ENCODE measurements at places on chromosomes 3 and 15.

GRCh38 chr3:184491011-184491576 lies 70.5 kb upstream of the EPHB3 start:
- DNase-seq, result peak; percentile 69

GRCh38 chr3:65277798-65278197 lies 590.0 kb upstream of the ADAMTS9 start:
- DNase-seq, result no peak

- no peak for DNase-seq
Observed at GRCh38 chr3:139281096-139281495, 62.7 kb upstream of the MRPS22 start.

- peak; percentile 27 for DNase-seq
Observed at GRCh38 chr15:34799149-34800101, 4.1 kb upstream of the ACTC1 start.

- no peak for DNase-seq
Observed at GRCh38 chr3:194092881-194093301, 43.1 kb upstream of the HES1 start.

DNA sequence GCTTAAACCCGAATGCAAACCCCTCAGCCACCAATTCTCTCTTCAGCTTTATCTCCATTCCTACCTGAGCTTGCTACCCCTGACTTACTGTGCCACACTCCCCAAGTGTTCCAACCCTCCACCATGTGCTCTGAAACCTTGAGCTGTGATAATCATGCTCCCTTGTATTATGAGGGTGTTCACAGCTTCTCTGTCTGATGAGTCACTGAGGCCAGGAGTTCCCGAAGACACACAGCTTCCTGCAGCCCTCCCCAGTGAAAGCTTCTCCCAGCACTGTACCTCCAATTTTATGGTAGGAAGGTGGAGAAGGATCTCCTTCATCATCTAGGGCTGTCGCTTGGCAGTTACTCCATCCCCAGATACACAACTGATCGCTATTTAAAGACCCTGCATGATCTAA lies 24.9 kb downstream of the STAC start:
- DNase-seq, result peak; percentile 12

DNA sequence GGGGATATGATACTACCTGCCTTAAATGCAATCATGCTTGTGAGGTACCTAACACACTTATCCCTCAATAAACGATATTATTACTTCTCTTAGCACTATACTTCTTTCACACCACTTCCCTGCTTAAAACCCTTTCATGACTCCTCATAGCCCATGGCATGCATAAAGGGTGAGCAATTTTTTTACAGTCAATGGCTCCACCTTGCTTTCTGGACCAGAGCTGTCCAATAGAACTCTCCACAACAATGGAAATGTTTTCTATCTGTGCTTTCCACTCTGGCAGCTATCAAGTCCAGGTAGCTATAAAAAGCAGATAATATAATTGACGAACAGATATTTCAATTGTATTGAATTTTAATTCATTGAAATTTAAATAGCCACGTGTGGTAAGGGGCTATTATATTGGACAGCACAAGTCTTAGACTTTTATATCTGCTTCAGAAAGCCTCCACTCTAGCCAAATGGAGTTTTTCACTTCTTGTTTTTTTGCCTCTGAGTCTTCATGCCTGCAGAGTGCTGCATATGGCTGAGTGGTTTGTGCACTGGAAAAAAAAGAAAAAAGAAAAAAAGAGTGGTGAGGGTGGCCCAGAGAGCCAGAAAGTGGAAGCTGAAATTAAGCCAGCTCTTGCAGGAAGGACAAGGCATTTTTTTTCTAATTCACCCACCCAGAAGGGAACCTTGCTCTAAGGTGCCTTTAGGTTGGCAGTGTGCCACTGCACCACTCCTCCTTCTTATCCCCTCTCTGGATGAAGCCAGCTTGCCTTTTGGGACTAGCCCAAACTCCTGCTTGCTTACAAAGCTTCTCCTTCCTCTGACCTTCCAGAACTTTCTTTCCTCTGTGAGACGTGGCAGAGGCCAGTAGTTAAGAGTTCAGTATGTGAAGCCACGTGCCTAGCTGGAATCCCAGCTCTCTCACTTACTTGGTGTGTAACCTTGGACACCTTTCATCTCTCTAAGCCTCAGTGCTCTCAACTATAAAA lies 239.0 kb upstream of the LRTM1 start:
- no peak for DNase-seq

DNA sequence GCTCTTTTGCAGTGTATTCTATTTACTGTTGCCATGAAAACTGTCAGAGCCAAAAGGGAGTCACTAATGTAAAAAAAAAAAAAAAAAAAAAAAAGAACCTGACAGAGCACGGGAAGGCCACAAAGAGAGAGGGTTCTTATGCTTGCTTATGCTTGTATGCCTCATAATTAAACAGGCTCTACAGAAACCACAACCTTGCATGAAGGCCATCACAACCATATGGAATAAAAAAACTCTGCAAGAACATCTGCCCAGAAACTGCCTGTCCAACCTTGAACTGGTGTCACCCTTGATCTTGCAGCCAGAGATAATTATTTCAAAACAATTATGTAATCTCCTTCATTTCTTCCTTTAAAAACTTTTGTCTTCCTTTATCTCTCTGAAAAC lies 50.1 kb downstream of the CFAP20DC start:
- no peak for DNase-seq

GRCh38 chr3:123320221-123320620 lies 118.5 kb downstream of the SEC22A start:
- no peak for DNase-seq

DNA sequence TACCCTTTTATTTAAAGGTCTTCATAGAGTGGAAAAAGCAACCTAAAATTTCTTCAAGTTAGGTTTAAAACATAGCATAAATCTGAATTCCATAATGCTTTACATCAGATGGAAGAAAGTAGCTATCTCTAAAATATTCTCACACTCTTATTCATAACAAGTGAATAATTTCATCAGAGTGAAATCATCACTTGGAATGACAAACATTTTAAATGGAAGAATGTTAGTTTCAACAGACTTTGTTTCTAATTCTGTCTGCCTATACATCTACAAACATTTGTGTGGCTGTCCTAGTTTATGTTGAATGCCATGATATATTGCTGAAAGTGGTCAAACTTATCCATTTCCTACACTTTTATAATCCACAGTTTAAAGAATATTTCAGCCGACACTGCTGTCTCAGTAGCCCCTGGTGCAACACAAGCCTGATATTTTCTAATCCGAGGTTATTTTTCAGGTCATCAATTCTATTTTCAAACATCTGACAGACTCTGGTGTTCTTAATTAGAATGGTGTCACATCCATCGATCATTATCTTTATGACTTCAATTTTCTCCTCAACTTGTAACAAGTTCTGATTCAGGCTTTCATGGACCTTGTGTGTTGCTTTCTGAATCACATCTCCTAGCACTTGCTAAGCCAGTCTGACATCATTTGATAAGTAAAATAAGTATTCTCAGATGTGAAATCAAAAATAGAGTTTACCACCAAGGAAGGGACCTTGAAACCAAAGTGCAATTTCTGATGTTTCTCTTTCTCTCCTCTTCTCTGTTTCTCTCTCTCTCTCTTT lies 17.1 kb upstream of the CNTN3 start:
- no peak for DNase-seq

DNA sequence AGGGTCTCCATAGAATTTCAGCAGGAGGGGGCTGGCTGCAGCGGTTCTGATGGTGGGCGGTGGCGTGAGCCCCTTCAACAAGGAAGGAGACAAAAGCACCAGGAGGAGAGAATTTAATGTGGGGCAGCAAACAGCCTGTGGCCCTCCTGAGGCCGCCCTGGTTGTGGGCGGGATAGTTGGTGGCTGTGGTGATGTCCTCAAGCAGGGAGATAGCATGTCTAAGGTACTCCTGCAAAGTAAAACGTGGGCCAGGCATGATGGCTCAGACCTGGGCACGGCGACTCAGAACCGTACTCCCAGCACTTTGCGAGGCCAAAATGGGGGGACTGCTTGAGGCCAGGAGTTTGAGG lies 94.0 kb downstream of the LRRK1 start:
- no peak for DNase-seq

DNA sequence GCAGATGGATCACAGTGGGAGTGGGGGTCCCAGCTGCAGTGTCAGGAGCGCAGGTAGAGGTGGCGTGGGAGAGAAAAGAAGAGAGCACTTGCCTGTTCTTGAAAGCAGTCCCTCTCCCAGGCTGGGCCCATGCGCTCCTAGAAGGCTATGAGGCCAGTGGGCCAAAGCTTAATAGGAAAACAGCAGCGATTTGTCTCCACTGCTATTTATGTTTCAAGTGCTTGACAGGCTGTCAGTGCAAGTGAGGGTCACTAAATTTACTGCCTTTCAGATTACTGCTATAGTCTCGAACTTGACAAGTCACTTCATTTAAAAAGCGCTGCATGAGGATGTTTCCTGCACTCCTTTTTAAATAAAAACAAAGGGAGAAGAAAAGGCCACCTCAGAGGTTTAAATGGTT lies 239.5 kb downstream of the GAP43 start:
- no peak for DNase-seq

GRCh38 chr3:94269763-94270162 lies 206.9 kb downstream of the NSUN3 start:
- DNase-seq, result no peak

- no peak for DNase-seq
Observed at GRCh38 chr15:80985981-80986380, 3.6 kb downstream of the MESD start.

- no peak for DNase-seq
Observed at GRCh38 chr3:31565288-31565687, 32.6 kb downstream of the STT3B start.

DNA sequence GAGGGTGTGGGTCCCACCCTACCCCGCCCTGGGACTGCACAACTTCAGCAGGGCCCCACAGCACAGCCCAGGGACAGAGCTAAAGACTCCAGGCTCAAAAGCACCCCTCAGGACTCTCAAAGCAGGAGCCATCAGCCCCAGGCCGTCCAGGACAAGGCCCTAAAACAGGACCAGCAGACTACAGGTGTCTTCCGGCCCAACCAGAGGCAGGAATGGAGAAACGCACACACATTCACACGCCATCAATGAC lies 26.1 kb downstream of the ATRIP start:
- DNase-seq, result no peak

DNA sequence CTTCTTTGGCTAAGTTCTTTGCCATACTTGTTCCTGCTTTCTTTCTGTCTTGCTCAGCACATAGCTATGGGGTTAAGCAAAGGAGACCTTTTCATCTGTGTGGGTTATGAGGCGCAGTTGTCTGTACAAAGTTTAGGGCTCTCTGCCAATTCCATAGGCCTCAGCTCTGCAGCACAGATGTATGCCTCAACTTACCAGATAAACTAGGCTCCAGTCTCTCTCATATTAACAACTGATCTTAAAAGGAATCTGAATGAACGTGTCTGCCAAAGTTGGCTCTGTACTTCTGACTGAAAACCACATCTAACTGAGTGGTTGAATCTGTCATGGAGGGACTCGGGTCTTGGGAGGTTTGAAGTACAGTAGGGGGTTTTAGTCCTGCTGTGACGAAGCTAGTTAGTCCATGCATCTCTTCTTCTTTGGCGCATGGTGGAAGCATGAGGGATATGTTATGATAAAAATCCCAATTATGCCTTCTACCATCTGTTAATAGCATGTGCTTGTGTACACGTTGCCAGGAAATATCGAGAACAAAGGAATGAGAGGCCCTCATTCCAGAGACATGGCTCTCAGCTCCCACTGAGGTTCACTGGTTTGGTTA lies 114.6 kb upstream of the TSC22D2 start:
- peak; percentile 26 for DNase-seq

DNA sequence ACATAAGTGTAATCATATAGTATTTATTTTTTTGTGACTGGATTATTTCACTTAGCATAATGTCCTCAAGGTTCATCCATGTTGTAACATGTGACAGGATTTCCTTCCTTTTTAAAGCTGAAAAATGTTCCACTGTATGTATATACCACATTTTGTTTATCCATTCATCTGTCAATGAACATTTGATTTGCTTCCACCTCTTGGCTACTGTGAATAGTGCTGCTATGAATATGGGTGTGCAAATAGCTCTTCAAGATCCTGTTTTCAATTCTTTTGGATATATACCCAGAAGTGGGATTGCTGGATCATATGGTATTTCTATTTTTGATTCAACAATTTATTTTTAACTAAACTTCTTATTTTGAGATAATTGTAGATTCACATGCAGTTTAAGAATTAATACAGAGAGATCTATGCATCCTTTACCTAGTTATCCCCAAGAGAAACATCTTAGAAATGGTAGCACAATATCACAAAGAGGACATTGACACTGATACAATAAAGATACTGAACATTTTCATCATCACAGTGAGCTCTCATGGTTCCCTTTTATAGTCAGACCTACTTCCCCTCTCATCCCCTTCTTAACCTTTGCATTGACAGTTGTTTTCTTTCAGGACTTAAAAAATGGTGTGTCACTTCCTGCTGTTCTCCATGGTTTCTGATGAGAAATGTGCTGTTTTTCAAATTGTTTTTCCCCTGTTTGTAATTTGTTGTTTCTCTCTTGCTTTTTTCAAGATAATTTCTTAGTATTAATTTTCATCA lies 90.1 kb downstream of the SATB1 start:
- no peak for DNase-seq

- no peak for DNase-seq
Observed at GRCh38 chr3:59995563-59995962, 945.7 kb upstream of the CFAP20DC start.

- peak; percentile 90 for DNase-seq
Observed at GRCh38 chr15:67024314-67024997, 40.9 kb upstream of the SMAD3 start.

GRCh38 chr3:14606669-14607339 lies 44.8 kb upstream of the CCDC174 start:
- DNase-seq, result no peak

DNA sequence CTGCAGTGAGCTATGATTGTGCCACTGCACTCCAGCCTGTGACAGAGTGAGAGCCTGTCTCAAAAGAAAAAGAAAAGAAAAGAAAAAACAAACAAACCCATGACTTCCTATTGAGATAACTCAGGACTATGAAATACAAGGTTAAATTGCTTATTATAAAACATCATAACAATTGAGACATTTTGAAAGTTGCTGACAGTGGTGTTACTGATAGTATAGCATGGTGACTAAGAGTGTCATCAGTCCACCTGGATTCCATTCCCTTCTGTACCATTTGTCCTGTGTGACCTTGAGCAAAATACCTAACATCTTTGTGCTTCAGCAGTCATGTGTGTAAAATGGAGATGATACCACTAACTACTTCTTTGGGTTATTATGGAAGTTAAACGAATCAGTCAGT lies 49.1 kb downstream of the ARHGEF26 start:
- DNase-seq, result no peak

DNA sequence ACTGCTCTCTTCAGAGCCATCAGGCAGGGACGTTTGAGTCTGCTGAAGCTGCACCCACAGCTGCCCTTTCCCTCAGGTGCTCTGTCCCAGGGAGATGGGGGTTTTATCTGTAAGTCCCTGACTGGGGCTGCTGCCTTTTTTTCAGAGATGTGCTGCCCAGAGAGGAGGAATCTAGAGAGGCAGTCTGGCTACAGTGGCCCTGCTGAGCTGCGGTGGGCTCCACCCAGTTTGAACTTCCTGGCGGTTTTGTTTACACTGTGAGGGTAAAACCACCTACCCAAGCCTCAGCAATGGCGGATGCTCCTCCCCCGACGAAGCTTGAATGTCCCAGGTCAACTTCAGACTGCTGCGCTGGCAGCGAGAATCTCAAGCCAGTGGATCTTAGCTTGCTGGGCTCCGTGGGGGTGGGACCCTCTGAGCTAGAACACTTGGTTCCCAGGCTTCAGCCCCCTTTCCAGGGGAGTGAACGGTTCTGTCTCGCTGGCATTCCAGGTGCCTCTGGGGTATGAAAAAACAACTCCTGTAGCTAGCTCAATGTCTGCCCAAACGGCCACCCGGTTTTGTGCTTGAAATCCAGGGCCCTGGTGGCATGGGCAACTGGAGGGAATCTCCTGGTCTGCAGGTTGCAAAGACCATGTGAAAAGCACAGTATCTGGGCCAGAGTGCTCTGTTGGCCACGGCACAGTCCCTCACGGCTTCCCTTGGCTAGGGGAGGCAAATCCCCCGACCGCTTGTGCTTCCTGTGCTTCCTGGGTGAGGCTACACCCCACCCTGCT lies 21.1 kb upstream of the ST6GAL1 start:
- DNase-seq, result peak; percentile 62
